Germinal center (tissue), 1 donor: ENCODE measurements at places on chromosomes 11 and 22.

- no peak for DNase-seq
Measured at GRCh38 chr11:10049756-10050155, 244.3 kb downstream of the SBF2 start.

- DNase-seq = no peak
Measured at GRCh38 chr11:103317118-103317517, 207.9 kb downstream of the DYNC2H1 start.

GRCh38 chr11:65810046-65810868, 23.4 kb downstream of the OVOL1 start:
- DNase-seq = no peak

DNA sequence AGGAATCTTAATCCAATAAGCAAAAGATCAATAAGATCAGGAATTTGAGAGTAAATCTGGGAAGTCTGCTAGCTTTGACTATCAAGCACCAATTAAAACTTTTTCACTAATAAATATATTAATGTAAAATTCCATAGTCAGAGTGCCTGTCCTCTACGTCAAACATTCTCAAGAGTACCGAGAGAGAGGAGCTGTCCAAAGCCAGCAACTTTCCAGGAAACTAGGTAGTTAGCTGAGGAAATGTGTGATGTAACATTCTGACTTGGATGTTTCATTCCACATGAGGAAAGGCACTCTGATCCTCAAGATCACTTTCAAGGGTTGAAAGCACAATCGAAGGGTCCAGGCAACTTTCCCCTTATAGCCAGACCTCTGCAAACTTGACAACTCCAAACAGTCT, 113.2 kb downstream of the STK33 start:
- DNase-seq = no peak

DNA sequence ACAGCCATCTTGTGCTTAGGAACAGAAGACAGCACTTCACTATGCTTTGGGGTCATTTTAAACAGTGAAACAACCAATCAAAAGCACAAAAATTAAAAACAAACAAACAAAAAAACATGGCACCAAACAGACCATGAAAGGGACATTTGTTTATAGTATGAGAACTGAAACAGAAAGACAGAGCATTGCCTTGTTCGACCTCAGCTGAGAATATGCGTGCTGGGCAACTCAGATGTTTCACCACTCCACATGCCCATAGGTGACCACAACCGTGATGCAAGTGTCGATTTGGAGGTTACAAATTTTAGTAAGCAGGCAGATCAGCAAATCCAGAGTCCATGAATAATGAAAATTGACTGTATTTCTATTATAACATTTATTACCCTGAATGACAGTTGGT, 30.0 kb downstream of the NNMT start:
- no peak for DNase-seq

DNA sequence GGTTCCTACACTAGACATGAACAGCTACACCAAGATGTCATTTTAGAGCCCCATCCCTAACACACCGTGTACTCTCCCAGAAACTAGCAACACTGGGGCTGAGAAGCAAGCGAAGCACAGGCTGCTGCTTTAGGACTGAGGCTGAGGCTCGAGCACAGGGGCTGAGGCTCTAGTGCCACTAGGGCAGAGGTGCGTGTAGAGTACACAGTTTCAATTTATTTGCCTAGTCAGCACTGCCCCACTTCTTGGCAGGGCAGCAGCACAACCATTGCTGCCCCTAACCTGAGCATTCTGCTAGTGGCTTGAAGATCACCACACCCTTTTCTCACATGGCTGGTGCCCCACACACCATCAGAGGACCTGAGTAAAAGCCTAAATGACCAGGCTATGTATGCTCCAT, 713.2 kb downstream of the LRRC4C start:
- DNase-seq = no peak

DNA sequence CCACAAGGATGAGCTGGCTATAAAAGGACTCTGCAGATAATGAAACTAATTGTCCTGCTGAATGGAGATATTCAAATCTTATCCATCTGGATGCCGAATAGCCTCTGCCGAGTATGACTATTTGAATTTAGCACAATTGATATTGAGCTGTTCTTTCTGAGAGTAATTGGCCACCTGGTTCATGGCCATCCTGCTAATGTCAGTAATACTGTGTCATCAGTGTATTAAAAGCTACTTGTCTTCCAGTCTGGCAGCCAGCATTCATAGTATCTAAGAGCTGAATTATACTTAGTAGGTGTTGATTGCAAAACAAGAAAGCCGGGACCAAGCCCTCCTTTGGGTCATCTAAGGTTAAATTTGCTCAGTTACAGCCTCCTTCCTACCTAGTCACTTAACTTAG, 310.7 kb upstream of the NCAM1 start:
- DNase-seq = no peak

DNA sequence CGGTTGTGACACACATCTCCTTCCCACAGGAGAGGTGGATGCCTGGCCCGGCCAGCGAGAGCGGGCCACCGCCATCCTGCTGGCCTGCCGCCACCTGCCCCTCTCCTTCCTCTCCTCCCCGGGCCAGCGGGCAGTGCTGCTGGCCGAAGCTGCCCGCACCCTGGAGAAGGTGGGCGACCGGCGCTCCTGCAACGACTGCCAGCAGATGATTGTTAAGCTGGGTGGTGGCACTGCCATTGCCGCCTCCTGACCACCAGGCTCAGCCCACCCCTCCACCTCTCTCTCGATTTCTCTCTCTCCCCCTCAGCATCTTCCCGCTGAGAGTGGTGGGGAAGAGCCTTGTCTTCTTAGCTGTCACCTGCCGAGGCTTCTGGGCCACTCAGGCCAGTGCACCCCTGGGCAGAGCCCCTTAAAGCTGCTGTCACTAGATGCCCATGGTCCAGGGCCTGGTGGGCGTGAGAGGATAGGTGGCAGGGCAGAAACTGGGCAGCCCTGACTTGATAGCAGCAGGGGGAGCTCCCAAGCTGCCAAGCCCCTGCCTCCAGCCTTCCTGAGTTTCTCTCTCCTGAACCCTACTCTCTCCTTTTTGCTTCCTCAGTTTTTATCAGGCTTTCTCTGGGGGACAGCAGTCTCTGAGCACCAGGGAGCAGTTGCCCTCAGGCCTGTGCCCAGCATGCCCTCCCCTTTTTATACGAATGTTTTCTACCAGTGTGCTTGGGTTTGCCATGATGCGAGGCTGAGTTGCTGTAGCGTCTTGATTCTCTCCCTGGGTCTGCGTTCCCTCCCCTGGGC, 9.3 kb downstream of the SHISA8 start:
- no peak for DNase-seq
